Right cardiac atrium (tissue), 5 donors: ENCODE measurements at places on chromosomes 6 and 20. TPM values are rescaled to one million over a fixed set of nuclear protein-coding genes. Genes with fewer than 3 reads are reported as not detected.

The NSFL1C gene
- total RNA-seq: 65.6 TPM

The THEMIS gene
- 0.35 TPM for total RNA-seq

The DSP gene
- 246 TPM for total RNA-seq

GRCh38 chr20:51495921-51496545 is 46.5 kb downstream of the NFATC2 start:
- DNase-seq: no peak

The TBCC gene
- 14.4 TPM for total RNA-seq

DNA sequence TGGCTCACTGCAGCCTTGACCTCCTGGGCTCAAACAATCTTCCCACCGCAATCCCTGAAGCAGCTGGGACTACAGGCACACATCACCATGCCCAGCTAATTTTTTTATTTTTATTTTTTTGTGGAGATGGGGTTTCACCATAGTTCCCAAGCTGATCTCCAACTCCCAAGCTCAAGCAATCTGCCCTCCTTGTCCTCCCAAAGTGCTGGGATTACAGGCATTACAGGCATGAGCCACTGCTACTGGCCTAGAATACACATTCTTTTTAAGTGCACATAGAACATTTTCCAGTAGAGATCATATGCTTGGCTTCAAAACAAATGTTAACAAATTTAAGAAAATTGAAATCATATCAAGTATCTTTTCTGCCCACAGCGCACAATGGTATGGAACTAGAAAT is 176.8 kb upstream of the MARCKS start:
- DNase-seq: no peak

GRCh38 chr6:131225959-131226358 is 90.7 kb downstream of the AKAP7 start:
- no peak for DNase-seq

GRCh38 chr6:43283905-43284304 is 14.2 kb upstream of the SLC22A7 start:
- DNase-seq: peak; percentile 43

- DNase-seq: no peak
These were observed 37.4 kb upstream of the E2F3 start for GRCh38 chr6:20364327-20364726.

DNA sequence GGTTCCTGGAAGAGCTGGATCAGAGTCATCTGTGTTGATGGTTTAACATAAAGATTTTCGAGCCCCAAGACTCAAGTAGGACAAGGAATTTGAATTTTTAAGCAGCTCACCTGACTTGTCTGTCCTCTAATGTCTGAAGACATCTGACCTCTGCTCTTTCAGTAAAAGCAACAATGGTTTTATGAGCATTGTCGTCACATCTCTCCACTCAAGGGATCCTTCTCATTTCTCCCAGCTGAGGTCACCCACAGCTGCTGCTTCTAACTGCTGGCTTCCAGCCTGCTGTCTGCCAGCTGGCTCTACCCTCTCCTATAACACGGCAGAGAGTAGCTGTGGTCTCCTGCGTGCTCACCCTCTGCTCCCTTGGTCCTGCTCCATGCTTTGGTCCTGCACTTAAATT is 24.7 kb upstream of the HDAC2 start:
- peak; percentile 54 for DNase-seq

The GGT7 gene
- total RNA-seq: 17.8 TPM

The POM121L2 gene
- not detected for total RNA-seq

The TTK gene
- 0.86 TPM for total RNA-seq

GRCh38 chr20:19824861-19825260 is 66.8 kb downstream of the RIN2 start:
- no peak for DNase-seq

The BACH2 gene
- 1.5 TPM for total RNA-seq

DNA sequence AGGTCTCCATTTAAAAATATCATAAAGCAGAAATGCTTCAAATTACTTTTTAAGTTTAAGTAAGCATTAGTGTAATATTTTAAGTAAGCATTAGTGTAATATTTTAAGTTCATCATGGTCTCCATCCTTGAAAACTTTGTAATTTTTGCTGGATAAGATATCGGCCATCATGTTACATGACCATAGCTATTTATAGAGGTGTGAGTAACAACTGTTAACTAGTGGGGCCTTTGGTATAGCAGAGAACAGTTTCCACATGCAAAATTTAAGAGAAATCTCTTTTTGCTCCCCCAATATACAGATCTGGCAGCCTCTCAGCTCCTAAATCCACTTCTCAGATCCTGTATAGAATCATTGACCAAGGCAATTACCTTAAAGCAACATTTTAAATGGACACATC is 468 bp downstream of the TRDN start:
- no peak for DNase-seq

- DNase-seq: peak; percentile 76
These were observed 171.5 kb downstream of the QKI start for GRCh38 chr6:163585932-163586437.

The OR2B6 gene
- not detected for total RNA-seq

The PRDM1 gene
- total RNA-seq: 0.91 TPM

DNA sequence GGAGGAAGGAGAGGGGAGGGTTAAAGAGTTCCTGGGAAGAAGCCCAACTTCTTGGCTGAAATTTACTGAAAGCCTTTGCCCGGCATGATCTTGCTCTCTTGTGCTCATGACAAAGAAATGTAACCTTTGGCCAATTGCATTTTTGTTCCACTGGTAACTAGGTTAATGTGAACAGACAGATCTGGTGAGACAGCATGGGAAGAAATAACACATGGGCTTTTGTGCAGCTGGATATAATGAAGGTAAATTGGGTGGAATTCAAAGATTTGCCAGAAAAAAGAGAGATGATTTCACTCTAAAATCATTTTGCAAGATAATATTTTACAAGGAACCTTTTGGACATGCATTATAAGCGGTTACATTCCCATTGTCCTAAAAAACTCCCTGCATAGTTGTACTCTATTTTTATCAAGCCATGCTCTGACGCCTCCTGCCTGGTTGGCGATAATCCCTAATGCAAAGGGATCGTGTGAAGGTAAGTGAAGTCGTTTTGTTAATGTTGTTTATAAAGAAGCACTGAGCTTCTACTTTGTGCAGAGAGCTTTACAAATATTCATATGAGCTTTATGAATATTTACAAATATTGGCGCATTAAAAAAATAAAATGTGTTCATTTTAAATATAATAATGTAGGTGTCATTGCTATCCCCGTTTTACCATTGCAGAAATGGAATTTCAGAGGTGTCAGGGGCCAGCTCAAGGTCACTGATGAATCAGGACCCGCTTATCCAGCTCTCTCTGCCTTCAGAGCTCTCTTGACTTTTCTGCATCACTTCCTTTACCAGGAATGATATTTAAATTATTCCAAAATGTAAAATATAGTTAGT is 161.3 kb upstream of the AGPAT4 start:
- no peak for DNase-seq

DNA sequence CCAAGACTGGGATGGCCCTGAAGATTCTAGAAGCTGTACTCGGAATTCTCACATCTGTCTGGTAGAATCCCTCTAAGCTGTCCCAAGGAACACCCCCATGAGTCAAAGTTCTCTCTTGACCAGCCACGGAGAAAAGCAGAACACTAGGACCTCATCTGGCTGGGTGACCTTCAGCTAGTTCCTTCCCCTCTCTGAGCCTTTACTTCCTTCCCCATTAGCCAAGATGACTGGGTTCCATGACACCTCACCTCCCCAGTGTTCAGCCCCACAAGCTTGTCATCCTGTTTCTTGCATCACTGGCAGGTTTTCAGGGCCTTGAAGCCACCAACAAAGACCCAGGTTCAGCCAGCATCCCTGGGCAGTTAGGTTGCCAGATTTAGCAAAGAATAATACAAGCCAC is 47.8 kb downstream of the MAFB start:
- DNase-seq: no peak

GRCh38 chr6:53441035-53441493 is 92.3 kb upstream of the ELOVL5 start:
- no peak for DNase-seq

The MATN4 gene
- total RNA-seq: 0.15 TPM

The TRAPPC3L gene
- 0.22 TPM for total RNA-seq

The MAP3K5 gene
- 7.1 TPM for total RNA-seq
